ENCODE measurements at places on chromosomes 12 and 14.

- no peak for DNase-seq
Measured at GRCh38 chr14:51185180-51185579, 54.9 kb upstream of the TMX1 start.

GRCh38 chr12:17661250-17661649 is 428.7 kb downstream of the RERGL start:
- DNase-seq = no peak

- no peak for DNase-seq
Measured at GRCh38 chr12:4975574-4975973, 65.9 kb downstream of the KCNA1 start.

GRCh38 chr12:23066095-23066494 is 441.1 kb downstream of the ETNK1 start:
- DNase-seq = no peak

GRCh38 chr14:100363053-100363452 is 39.9 kb downstream of the SLC25A47 start:
- no peak for DNase-seq

DNA sequence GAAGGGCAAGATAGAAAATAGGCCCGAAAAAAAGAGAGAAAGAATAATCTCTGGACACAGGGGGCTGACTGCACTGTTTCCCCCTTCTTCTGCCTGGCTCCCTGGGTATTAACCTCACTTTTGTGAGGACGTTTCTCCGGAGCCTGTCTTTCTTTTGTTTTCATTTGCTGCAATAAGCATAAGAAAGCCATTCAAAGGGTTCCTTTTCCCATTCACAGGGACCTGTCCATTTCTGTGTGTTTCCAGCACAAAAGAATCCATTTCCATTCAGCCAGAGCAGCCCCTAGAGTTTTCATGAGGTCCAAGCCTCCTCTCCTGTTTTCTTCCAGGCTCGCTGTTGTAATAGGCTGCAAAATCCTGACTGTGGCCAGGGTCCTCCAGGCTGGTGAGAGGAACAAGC is 16.8 kb downstream of the PLXNC1 start:
- DNase-seq = no peak

GRCh38 chr12:131389054-131390013 is 321.6 kb upstream of the SFSWAP start:
- DNase-seq = no peak

DNA sequence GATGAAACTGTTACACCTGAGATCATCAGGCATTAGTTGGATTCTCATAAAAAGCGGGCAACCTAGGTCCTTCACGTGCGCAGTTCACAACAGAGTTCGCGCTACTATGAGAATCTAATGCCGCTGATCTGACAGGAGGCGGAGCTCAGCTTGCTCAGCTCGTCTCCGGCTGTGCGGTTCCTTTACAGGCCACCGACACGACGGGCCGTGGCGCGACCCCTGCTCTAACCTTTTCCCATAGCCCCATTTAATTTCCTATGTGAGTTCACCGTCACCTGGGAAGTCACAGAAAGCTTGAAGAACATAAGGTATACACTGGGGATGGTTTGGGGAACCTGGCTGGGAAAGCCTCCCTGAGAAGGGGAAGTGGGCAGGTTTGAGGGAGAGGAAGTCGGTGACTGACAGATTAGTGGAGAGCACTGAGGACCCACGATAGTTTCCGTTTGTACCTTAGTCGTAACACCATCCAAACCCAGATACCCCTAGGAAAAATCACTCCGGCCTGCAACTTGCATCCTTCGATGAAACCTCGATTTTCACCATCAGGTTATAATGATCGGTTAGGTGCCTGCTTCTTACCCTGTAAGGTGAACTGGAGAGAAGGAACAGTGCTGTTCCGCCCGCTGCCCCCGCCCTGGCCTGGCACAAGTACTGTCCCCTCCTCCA is 2.8 kb upstream of the AAAS start:
- no peak for DNase-seq

DNA sequence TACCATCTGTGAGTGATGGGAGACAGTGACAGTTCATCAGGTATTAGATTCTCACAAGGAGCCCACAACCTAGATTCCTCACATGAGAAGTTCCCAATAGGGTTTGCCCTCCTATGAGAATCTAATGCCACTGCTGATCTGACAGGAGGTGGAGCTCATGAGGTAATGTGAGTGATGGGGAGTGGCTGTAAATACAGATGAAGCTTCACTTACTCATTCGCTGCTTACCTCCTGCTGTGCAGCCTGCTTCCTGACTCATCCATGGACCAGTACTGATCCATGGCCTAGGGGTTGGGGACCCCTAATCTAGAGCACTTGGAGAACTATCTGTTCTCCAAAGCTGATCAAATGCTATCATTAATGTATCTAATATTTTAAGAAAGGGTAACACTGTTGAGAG is 17.7 kb downstream of the CLEC2D start:
- DNase-seq = no peak

DNA sequence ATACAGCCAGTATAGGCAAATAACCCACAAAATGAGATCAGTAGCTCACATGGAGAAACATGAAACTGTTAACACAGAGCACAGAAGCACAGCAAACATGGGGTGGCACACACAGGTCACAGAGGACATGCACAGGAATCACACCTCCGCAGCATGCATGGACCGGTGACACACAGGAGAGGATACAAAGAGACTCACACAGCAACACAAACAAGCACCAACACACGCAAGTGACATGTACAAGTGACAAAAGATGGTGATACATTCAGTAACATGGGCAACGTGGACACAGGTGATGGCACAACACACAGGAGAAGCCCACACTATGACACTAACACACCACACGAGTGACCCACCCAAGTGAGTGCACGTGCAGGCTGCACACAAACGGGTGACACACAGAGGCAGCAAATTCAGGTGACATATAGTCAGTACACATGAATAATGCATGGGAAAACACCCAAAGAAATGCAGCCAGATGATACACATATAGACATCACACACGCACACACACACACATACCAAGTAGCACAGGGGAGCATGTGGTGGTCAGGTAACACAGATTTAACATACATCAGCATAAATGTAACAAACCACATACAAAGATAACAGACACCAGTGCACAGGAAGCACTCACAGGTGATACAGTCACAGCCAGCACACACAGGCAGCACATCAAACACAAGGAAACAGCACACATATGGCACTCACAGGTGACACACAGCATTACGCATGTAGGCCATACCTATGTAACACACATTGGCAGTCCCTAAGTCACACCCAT is 216.0 kb upstream of the SFSWAP start:
- no peak for DNase-seq

DNA sequence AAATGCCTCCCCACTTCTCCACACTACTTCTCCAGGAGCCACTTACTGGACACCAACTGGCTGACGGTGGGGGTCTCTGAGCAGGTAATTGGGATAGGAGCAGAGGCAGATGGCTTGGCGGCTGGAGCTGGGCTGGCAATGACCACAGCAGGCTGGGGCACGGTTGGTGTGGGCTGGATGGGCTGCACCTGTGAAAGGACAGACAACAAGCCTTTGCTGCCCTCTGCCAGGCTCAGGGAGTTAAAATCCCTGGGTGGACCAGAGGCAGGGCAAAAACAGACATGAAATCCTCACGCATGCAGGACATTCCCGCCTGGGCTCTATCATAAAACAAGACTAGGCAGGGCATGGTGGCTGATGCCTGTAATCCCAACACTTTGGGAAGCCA is 19.3 kb upstream of the TFCP2 start:
- no peak for DNase-seq

DNA sequence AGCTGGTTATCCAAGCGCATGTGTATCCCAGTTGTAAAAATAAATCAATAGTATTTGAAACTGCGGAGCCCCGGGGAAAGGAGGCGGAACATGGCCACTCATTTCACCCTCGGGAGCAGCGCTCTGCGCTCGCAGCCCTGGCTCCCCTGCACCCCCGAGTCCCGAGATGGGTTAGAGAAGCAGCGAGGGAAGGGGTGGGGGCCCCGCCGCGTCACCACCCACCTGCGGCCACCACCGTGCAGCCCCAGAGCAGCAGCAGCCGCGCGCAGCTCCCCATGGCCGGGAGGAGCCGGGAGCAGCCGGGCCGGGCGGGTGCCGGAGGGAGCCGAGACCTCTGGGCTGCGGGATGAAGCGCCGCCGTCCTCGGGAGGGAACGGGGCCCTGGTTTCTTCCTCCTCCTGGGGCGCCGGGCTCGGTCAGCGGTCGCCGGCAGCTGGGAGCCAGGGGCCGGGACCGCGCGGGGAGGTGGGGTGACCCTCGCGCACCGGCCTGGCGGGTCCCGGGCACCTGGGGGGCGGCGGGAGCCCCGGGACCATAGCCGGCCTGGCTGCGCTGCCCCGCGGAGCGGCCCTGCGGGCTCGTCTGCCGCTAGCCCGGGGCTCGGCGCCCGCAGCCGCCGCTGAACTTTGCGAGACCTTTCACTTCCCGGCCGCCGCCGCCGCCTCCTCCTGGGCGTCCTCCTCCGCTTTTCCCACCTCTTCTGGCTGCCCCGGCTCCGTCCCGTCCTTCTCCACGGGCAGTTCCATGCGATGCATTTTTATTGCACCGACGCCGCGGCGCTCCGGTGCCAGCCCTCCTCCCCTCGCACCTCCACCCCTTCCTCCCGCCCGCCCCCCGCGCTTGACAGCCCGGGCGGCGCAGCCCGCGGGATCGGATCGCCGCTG is at the start of gene NTN4:
Gene NTN4 (minus strand): TSS at position 732 of the 884 bp plus-strand sequence. CDS start 455 bp downstream, at position 277.
- DNase-seq = no peak

- no peak for DNase-seq
Measured at GRCh38 chr12:104458694-104459367, 2.1 kb downstream of the CHST11 start.

DNA sequence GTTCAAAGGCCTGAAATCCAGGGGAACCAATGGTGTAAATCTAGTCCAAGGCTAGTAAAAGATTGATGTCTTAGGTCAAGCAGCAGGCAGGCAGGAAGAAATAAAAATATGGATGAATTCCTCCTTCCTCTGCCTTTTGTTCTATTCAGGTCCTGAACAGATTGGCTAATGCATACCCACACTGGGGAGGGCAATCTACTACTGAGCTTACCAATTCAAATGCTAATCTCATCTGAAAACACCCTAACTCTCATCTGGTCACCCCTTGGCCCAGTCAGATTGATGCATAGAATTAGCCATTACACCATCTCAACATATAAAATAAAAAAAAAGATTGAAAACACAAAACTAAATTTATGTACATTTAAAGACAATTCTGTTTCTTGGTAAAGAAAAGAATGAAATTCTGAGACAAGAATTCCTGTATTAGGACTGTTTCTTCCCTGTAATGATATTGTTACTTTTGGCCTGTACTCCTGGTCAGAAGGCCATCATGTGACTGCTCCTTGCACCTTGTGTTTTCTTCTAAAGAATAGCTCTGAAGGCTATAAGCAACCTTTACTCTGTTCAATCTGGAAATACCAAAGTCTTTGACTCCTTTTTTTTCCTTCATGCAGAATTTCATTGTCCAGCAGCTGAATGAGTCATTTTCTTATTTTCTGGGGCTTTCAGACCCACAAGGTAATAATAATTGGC is 19.9 kb downstream of the CLEC6A start:
- DNase-seq = no peak

GRCh38 chr12:57888409-57889157 is 42.1 kb upstream of the CTDSP2 start:
- DNase-seq = no peak

- peak; percentile 56 for DNase-seq
Measured at GRCh38 chr14:74913986-74914573, 9.0 kb downstream of the RPS6KL1 start.

DNA sequence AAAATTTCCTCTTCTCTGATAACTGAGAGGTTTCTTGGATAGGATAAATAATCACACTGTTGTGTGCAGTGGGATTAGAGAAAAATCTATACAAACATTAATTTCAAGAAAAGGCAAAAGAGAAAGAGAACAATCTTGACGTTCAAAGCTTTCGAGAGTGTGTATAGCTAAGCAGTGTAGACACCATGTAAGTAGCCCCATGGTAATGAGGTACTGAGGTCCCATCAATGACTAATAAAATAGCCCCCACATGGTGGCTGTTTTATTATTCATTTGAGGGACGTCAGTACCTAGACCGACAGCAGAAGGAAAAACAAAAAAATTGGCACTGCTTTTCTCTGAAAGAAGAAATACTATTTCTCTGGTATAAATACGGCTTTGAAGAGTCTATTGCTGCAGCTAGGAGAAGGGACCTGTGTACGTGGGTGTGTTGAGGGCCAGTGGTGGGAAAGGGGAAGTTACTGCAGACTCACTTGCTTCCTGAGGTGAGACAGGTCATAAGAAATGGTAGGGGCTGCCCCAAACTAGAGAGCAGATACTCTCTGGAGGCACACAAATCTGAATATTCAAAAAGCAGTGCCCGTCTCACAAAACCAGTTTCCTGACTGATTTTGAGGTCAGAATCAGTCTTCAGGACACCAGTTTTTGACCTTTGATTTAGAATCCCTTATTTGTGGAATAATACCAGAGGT is 339.8 kb downstream of the EMP1 start:
- no peak for DNase-seq

Measured in left renal cortex interstitium (tissue), 4 donors.